SK-MEL-5 (cell line): ENCODE measurements at places on chromosomes 12 and 14. TPM values are rescaled to one million over a fixed set of nuclear protein-coding genes. Genes with fewer than 3 reads are reported as not detected.
A peak's percentile ranks its signal among the peaks of the same experiment; 100 is the strongest.

DNA sequence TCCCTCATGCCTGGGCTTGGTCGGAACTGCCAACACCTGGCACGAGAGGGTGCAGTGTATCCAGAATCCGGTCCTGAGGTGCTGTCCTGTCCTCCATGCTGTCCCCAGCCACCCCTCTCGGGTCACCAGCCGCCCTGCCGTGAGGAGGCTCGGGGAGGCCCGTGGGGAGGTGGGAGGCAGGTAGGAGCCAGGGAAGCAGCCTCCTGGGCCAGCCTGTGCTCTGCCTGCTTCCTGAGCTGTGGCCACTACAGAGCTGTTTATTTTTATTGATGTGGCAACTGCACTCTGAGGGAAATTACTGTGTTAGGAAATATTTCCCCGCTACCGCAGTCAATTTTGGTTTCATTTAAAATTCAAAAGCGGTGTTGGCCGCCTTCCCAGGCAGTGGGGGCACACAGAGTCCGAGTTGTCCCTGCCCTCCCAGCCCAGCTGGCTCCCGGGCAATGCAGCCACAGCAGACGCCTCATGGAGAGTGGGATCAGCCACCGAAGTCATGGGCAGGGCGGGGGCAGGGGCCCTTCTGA lies 18.3 kb downstream of the NOC4L start:
- no peak for DNase-seq

GRCh38 chr12:41536813-41537490 lies 348.8 kb downstream of the PDZRN4 start:
- DNase-seq, result no peak

DNA sequence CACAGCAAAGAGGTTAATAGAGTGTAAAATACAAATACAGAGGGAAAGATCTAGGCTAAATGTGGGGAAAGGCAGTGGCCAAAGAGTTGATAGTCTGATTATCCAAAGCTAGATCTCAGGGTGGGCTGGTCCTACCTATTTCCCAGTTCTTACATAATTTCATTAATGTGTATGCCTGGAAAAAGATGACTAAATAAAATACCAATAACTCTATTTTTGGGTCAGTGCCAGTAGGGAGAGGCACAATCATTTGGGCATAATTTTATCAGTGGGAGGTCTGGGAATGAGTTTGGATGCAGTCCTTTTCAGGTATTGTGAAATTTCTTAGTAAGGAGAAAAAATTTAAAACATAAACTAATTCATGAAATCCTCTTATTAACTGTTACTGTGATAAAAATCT lies 30.6 kb upstream of the CLEC14A start:
- no peak for DNase-seq

Gene C12orf50
- 0.58 and 0.69 TPM in 2 replicates for total RNA-seq

DNA sequence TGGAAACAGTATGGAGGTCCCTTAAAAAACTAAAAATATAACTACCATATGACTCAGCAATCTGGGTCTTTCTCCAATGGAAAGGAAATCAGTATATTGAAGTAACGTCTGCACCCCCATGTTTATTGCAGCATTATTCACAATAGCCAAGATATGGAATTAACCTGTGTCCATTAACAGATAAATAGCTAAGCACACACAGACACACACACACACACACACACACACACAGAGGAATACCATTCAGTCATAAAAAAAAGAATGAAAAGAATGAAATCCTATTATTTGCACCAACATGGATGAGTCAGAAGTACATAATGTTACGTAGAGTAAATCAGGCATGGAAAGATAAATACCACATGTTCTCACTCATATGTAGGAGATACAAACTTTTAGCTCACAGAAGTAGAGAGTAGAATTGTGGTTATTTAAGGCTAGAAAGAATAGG lies 4.7 kb downstream of the KLRK1 start:
- no peak for DNase-seq

DNA sequence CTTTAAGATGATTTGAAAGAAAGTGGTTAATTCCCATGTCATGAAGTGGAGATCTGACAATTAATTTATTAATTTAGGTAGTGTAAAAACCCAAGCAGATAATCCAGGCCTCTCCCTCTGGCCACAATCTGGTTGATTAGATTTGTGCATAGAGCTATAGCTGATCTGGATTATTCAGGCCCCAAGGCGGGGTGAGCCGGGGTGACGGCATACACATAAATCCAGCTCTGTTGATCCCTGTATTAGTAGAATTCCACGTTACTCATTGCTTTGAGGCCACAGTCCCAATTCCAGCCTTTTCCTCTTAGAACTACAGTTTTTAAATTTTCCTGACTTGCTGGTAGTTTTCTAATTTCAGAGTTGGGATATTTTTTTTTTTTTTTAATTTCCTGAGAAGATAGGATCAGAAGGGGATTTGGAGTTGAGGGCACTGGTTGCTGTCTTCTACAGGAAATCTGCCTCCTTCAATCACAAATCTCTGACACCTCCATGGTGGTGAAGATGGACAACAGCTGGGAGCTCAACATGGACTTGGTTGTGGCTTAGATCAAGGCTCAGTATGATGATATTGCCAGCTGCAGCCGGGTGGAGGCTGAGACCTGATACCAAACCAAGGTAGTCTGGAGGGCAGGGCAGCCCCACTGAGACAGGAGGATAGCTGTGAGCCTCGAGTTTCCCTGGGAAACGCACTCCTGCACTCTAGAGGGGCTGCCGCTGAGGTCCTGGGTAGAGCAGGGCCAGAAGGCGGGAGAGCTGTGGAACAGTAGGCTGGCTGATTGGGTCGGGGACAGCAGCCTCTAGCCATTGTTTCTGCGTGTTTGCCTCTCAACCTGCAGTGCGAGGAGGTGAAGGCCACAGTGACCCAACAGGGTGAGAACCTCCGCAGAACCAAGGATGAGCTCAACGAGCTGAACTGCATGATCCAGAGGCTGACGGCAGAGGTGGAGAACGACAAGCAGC lies 19.4 kb downstream of the KRT85 start:
- DNase-seq, result no peak

GRCh38 chr12:88153959-88154358 lies 11.9 kb downstream of the TMTC3 start:
- DNase-seq, result peak; percentile 49

GRCh38 chr12:19833775-19834501 lies 394.6 kb downstream of the AEBP2 start:
- no peak for DNase-seq

Gene ASIC1
- total RNA-seq, result 4.7 and 5.2 TPM in 2 replicates

- DNase-seq, result no peak
Measured at GRCh38 chr12:64042911-64043310, 179.2 kb downstream of the KICS2 start.

DNA sequence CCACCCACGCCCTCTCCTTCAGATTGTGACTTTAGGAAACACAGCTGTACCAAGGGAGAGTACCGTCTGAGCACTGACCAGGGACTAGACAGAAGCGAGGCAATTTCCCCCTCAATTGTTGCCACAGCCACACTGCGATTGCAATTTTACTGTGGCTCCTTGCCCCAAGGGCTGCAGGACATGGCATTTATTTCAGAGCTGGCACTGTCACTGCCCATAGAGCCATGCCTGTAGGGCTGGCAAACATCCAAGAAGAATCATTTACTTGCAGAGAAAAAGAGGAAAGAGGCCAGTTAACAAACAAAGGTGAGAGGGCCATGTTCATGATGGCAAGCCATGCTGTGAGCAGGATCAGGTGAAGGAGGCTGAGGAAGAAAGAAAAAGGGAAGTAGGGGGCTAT lies 129.6 kb downstream of the EMP1 start:
- no peak for DNase-seq

- no peak for DNase-seq
Measured at GRCh38 chr12:95718006-95718431, 72.5 kb downstream of the NTN4 start.

DNA sequence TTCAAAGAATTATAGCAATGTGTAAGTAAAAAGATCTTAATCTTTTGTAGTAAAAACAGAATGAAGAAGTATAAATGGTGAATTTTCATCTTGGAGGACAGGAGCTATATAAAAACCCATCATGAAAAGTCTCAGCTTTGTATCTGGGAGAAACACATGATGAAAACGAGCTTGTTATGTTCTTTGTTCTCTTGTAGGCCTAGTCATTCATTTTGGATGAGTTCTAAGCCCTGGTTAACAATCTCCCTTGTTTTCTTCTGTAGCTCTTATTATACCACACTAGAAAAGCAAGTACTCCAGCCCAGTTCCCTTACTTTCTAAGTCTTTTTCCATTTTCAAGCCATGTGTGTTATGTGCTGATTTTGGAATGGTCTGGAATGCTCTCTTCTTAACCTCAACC lies 463.5 kb upstream of the RGS6 start:
- no peak for DNase-seq

DNA sequence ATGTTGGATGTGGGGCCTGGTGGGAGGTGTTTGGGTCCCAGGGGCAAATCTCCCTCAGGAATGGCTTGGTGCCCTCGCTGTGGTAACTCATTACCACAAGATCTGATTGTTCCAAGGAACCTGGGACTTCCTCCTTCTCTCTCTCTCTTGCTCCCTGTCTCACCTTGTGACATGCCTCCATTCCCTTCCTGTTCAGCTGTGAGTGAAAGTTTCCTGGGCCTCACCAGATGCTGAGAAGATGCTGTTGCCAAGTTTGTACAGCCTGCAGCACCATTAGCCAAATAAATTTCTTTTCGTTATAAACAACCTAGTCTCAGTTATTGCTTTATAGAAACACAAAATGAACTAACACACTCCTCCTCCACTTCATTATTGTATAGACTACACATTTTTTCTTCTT lies 759.8 kb upstream of the MDGA2 start:
- no peak for DNase-seq

Gene FAM186B
- 0.75 and 0.95 TPM in 2 replicates for total RNA-seq

Gene GPR137C
- 0.32 and 0.40 TPM in 2 replicates for total RNA-seq
